ENCODE measurements at places on chromosomes 6 and 20.

DNA sequence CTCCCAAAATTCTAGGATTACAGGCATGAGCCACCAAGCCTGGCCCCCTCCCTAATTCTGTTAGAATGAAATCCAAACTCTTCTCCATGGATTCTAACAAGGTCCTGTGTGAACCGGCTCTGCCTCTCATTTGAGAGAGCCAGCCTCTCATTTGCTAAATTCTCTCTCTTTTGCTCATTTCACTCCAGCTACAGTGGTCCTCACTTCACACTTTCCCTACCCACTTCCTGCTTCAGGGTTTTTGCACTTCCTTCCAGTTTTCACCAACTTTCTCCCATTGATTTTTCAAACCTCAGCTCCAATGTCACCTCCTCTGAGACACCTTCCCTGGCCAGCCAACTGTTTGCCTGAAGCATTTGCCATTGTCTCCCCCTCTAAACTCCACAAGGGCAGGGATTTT lies 5.1 kb downstream of the COX4I2 start:
- DNase-seq, result no peak

- DNase-seq, result peak; percentile 99
Measured at GRCh38 chr6:99424761-99425646, at the start of gene PNISR. Gene PNISR, minus strand, starts transcription at chr6:99425308. Its CDS starts 10,649 bp downstream, at chr6:99414659.

GRCh38 chr20:17990278-17990972 lies 21.6 kb downstream of the MGME1 start:
- no peak for DNase-seq

- DNase-seq, result no peak
Measured at GRCh38 chr6:90107771-90108282, 188.8 kb downstream of the BACH2 start.

GRCh38 chr6:70112716-70113115 lies 190.2 kb downstream of the COL9A1 start:
- no peak for DNase-seq

GRCh38 chr6:84450018-84450417 lies 222.6 kb upstream of the CEP162 start:
- no peak for DNase-seq

- DNase-seq, result no peak
Measured at GRCh38 chr20:59738851-59739250, 134.5 kb downstream of the PHACTR3 start.

- DNase-seq, result peak; percentile 2
Measured at GRCh38 chr6:169905041-169905807, 153.8 kb downstream of the ERMARD start.

- no peak for DNase-seq
Measured at GRCh38 chr6:127173156-127173940, 54.9 kb downstream of the RSPO3 start.

Measured in LHCN-M2 (cell line).